ENCODE measurements at places on chromosomes 6 and 20. TPM values are rescaled to one million over a fixed set of nuclear protein-coding genes. Genes with fewer than 3 reads are reported as not detected.
A peak's percentile ranks its signal among the peaks of the same experiment; 100 is the strongest.

DNA sequence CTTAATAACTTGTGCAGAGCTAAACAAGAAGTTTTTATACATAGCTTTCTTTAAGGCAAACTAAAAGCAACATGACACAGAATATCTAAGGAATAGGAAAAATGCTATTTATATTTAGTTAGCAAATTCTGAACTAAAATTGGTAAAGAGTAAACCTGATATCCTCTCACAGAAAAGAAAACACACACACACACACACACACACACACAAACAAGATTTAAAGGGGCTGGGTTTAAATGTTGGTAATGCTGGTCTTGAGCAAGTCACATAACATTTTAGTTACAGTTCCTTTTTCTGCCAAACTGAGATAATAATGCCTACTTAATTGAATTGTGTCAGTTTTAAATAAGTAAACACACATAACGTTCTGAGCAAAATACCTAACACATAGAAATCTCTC lies 1.6 kb downstream of the TRDN start:
- DNase-seq, result no peak

DNA sequence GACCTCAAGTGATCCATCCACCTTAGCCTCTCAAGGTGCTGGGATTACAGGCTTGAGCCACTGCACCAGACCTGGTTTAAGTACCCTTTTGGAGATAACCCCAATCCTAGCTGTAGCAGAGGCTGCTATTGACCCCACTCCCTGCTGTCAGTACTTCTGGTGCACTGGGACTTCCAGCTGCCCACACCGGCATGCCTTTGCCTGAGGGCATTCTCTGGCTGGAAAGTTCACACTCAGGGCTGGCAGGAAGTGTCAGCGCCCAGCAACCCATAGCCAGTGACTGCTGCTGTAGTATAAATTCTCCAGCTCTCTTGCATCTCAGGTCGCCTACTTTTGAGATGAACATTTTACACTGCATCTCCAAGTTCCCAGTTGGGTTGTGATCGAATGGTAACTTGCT lies 75.3 kb downstream of the UTRN start:
- peak; percentile 26 for DNase-seq

GRCh38 chr6:20722455-20722854 lies 188.2 kb downstream of the CDKAL1 start:
- no peak for DNase-seq

Gene ZC3H12D
- not detected for total RNA-seq

Gene DHX16
- total RNA-seq, result 50.0 TPM

Gene PBOV1
- not detected for total RNA-seq

Gene OLIG3
- total RNA-seq, result not detected

Gene PPP1R16B
- 0.12 TPM for total RNA-seq

Gene TASP1
- total RNA-seq, result 10.7 TPM
